Frontal cortex (tissue), 4 donors: ENCODE measurements at places on chromosomes 16 and 17. TPM values are rescaled to one million over a fixed set of nuclear protein-coding genes. Genes with fewer than 3 reads are reported as not detected.

AURKB gene
- total RNA-seq, result 3.7 TPM

TSNAXIP1 gene
- total RNA-seq, result 4.5 TPM

SLC6A2 gene
- total RNA-seq, result under 0.01 TPM

TM4SF5 gene
- total RNA-seq, result not detected

TAC4 gene
- not detected for total RNA-seq

RPRML gene
- total RNA-seq, result 2.0 TPM

KRTAP4-3 gene
- not detected for total RNA-seq

MPO gene
- total RNA-seq, result 1.2 TPM

C17orf78 gene
- not detected for total RNA-seq

CNGB1 gene
- total RNA-seq, result 1.2 TPM

PSMD3 gene
- total RNA-seq, result 77.0 TPM

C17orf100 gene
- total RNA-seq, result 2.9 TPM

TEX14 gene
- total RNA-seq, result under 0.01 TPM

SLC52A1 gene
- total RNA-seq, result not detected

CLEC19A gene
- under 0.01 TPM for total RNA-seq

CCDC40 gene
- 6.5 TPM for total RNA-seq

INCA1 gene
- total RNA-seq, result not detected

PRDM7 gene
- not detected for total RNA-seq

SEPTIN12 gene
- not detected for total RNA-seq

PDF gene
- 6.1 TPM for total RNA-seq

ZC3H7A gene
- total RNA-seq, result 37.1 TPM

ALDH3A2 gene
- 67.7 TPM for total RNA-seq

RGS9 gene
- total RNA-seq, result 15.1 TPM

KRTAP9-2 gene
- not detected for total RNA-seq

DNAAF8 gene
- total RNA-seq, result 1.2 TPM

NPIPB13 gene
- 1.2 TPM for total RNA-seq

TP53I13 gene
- 4.9 TPM for total RNA-seq

TBX2 gene
- 1.2 TPM for total RNA-seq

TEDC2 gene
- 7.7 TPM for total RNA-seq

MT1F gene
- 1.2 TPM for total RNA-seq

CIBAR2 gene
- 0.41 TPM for total RNA-seq
